ENCODE measurements at places on chromosomes 4 and X.

- DNase-seq: no peak
Measured at GRCh38 chrX:72120837-72121236, 10.9 kb downstream of the RTL5 start.

- DNase-seq: no peak
Measured at GRCh38 chr4:159144112-159144694, 41.3 kb downstream of the RAPGEF2 start.

GRCh38 chrX:145532176-145532780 is 285.0 kb downstream of the SPANXN1 start:
- no peak for DNase-seq

- DNase-seq: no peak
Measured at GRCh38 chr4:76562836-76563453, 127.9 kb downstream of the SHROOM3 start.

- DNase-seq: no peak
Measured at GRCh38 chrX:1165535-1166196, 46.8 kb downstream of the CRLF2 start.

GRCh38 chr4:982814-983213 is 4.0 kb upstream of the IDUA start:
- no peak for DNase-seq

- no peak for DNase-seq
Measured at GRCh38 chr4:12588582-12588981, 895.6 kb downstream of the RAB28 start.

GRCh38 chrX:71618303-71618721 is at the start of gene CXCR3:
CXCR3 (minus strand) TSS chrX:71618511; CDS start chrX:71618449, 62 bp downstream.
- DNase-seq: peak; percentile 63
